Stimulated activated CD8-positive, alpha-beta memory T cell treated with anti-CD3 and anti-CD28 coated beads, Interleukin-4, amount 100 ng/mL, for 48 hours (primary cell): ENCODE measurements at places on chromosomes 13 and 19.

DNA sequence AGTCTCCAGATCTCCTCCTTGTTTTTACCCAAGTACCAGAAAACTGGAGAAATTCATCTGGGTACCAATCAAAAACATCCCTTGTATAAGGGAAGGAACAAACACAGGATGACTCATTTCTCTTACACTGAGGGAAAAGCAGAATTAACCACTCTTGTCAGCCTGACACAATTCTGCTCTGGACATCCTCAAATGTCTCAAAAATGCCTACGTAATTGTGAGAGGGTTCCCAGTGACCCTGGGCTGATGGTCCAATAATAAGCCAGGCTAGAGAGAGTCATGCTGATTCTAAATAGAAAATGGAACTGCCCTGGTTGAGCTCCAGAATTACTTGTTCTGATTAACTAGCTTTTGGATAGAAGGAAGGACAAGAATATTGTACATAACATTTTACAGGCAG lies 14.5 kb downstream of the ZNF708 start:
- DNase-seq: no peak

DNA sequence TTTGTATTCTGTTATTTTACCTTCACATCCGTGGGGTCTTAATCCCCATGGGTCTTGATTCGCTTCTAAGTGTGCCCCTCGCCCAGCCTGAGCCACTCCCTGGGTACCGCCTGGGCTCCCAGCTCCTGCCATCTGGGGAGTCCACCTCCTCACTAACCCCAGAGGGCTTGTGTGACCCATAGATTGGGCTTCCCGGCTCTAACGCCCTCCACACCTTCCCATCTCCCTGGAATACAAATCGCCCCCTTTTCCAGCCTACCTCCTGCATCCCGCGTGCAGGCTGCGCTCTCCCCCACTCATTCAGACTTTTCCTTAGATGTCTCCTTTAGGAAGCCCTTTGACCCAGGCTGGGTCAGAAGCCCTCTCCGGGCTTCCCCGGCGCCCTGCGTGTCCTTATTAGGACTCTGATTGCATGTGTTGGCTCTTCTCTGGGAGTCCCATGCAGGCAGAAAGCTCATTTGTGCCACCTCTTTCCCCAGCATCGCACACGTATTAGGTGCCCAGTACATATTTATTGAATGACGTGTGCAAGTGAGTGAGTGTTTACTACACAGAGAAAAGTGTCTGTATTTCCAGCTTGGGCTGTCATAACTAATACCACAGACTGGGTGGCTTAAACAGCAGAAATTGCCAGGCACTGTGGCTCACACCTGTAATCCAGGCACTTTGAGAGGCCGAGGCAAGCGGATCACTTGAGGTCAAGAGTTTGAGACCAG lies 757 bp downstream of the CCDC124 start:
- DNase-seq: no peak

DNA sequence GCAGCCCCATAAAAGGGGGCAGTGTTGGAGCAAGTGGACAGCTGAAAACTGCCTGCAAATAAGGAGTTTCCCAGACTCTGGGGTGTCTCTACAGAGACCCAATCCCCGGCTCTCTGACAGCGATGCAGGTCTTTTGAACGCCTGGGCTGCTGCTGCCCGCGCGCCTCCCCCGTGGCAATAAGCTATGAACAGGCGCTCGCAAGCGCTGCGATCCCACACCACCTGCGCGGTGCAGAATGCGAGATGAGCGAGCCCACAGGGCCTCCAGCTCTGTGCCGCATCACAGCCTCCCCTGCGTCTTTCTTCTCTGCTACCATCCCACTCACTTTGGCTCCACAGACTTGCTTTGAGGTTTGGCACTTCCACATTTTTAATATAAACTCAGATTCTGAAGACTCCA lies 62.3 kb downstream of the KCTD15 start:
- DNase-seq: no peak

- no peak for DNase-seq
These were observed 1051.5 kb downstream of the DIAPH3 start for GRCh38 chr13:59112221-59112718.
